ENCODE measurements at places on chromosomes 4 and X. TPM values are rescaled to one million over a fixed set of nuclear protein-coding genes. Genes with fewer than 3 reads are reported as not detected.

CTPS2 gene
- total RNA-seq = 7.9 TPM

SERPINA7 gene
- total RNA-seq = not detected

GRCh38 chr4:125387770-125388169, 73.0 kb downstream of the FAT4 start:
- H3K4me1 ChIP-seq = peaks cover 25% of the 10 kb centered on the region
- no peaks in the 10 kb centered on the region for H3K27me3 ChIP-seq
- DNase-seq = no peak
- no peaks in the 10 kb centered on the region for H3K36me3 ChIP-seq
- H3K4me3 ChIP-seq = no peak overlapping the region
- H3K27ac ChIP-seq = peak overlapping the region; percentile 75

- H3K27ac ChIP-seq = no peak overlapping the region
- H3K4me1 ChIP-seq = no peaks in the 10 kb centered on the region
- DNase-seq = no peak
- no peak overlapping the region for H3K4me3 ChIP-seq
Observed at GRCh38 chr4:108116423-108117168, 52.1 kb downstream of the LEF1 start.

GRCh38 chr4:136369073-136369472, 1163.2 kb downstream of the PCDH18 start:
- H3K27ac ChIP-seq = no peak overlapping the region
- no peak overlapping the region for H3K4me3 ChIP-seq
- DNase-seq = no peak

SEPSECS gene
- 3.4 TPM for total RNA-seq

GABRE gene
- 286 TPM for total RNA-seq

GRCh38 chrX:20432746-20433387, 166.2 kb upstream of the RPS6KA3 start:
- H3K4me3 ChIP-seq = no peak overlapping the region
- no peaks in the 10 kb centered on the region for H3K27me3 ChIP-seq
- no peaks in the 10 kb centered on the region for H3K4me1 ChIP-seq
- no peak for DNase-seq

GRCh38 chrX:134338527-134338926, 101.5 kb downstream of the CCDC160 start:
- H3K4me3 ChIP-seq = no peak overlapping the region
- no peaks in the 10 kb centered on the region for H3K4me1 ChIP-seq
- H3K27ac ChIP-seq = no peak overlapping the region
- H3K27me3 ChIP-seq = no peaks in the 10 kb centered on the region
- DNase-seq = no peak
- no peaks in the 10 kb centered on the region for H3K36me3 ChIP-seq

CNGA2 gene
- not detected for total RNA-seq

- no peak for DNase-seq
- H3K36me3 ChIP-seq = no peaks in the 10 kb centered on the region
- H3K27ac ChIP-seq = no peak overlapping the region
- H3K4me3 ChIP-seq = no peak overlapping the region
Observed at GRCh38 chr4:7865533-7865932, 74.1 kb downstream of the AFAP1 start.

RTL5 gene
- total RNA-seq = 11.6 TPM

GRCh38 chr4:93243262-93243661, 585.3 kb upstream of the ATOH1 start:
- no peak overlapping the region for H3K4me3 ChIP-seq
- H3K27ac ChIP-seq = no peak overlapping the region
- no peak for DNase-seq
- no peaks in the 10 kb centered on the region for H3K27me3 ChIP-seq

THAP6 gene
- 37.0 TPM for total RNA-seq

GRCh38 chr4:5389756-5390310, 318.5 kb downstream of the EVC2 start:
- no peaks in the 10 kb centered on the region for H3K27me3 ChIP-seq
- no peak overlapping the region for H3K4me3 ChIP-seq
- H3K36me3 ChIP-seq = no peaks in the 10 kb centered on the region

DNA sequence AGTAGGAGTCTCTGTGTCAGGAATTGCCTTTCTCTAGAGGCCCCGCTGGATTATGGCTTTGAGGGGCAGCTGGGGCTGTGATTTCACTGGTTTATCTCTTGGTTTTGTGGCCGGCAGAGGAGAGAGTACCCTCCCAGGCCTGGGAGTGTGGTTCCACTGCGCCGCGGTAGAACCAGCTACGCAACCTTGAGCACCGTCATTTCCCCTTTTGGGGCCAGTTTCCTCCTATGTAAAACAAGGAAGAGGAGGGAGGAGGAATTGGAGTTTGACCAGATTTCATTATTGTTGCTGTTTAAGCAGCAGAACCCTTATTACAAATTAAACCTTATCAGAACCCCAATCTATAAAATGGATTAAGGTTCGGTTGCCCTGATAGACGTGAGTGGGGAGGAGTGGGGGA, 4.4 kb downstream of the SOX3 start:
- no peak overlapping the region for H3K4me3 ChIP-seq
- H3K4me1 ChIP-seq = peaks cover 4% of the 10 kb centered on the region
- no peak overlapping the region for H3K27ac ChIP-seq
- no peaks in the 10 kb centered on the region for H3K36me3 ChIP-seq

DNA sequence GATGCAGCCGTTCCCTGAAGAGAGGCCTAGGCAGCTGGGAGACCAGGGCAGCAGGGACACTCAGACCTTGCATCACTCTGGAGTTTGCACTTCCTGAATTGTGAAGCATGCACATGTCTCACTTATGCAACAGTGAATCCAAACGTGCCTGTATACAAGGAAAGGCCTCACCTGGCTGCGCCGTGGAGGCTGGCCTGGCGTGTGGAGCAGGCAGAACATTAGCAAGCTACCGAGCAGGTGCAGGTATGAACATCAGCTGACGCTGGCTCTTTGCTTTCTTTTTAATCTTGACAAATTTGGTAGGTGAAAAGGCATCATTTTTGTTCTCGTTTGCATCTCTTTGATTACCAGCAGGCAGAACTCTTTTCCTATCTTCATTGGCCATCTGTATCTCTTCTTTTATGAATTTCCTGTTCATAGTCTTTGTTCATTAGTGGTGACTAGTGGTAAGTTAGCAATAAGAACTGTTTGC, 37.1 kb upstream of the IRAK1 start:
- H3K27ac ChIP-seq = no peak overlapping the region
- H3K4me1 ChIP-seq = peaks cover 44% of the 10 kb centered on the region
- no peaks in the 10 kb centered on the region for H3K36me3 ChIP-seq
- H3K4me3 ChIP-seq = no peak overlapping the region
- DNase-seq = no peak

TMEM31 gene
- not detected for total RNA-seq

DNA sequence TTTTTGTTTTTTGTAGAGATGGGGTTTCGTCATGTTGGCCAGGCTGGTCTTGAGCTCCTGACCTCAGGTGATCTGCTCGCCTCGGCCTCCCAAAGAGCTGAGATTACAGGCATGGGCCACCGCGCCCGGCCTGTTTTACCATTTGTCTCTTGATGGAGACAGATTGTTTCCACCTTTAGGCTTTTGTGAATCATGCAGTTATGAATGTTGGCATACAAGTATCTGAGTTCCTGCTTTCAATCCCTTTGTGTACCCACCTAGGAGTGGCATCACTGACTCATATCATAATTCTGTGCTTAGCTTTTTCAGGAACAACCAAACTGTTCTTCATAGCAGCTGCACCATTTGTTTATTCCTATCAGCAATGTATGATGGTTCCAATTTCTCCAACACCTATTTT, 20.2 kb upstream of the MGST2 start:
- H3K27me3 ChIP-seq = no peaks in the 10 kb centered on the region
- DNase-seq = no peak
- no peaks in the 10 kb centered on the region for H3K4me1 ChIP-seq

GRCh38 chr4:121654738-121655137, 42.0 kb downstream of the ANXA5 start:
- H3K27ac ChIP-seq = no peak overlapping the region
- no peak overlapping the region for H3K4me3 ChIP-seq
- peaks cover 11% of the 10 kb centered on the region for H3K4me1 ChIP-seq
- DNase-seq = no peak
- H3K27me3 ChIP-seq = no peaks in the 10 kb centered on the region
- H3K36me3 ChIP-seq = no peaks in the 10 kb centered on the region

DNA sequence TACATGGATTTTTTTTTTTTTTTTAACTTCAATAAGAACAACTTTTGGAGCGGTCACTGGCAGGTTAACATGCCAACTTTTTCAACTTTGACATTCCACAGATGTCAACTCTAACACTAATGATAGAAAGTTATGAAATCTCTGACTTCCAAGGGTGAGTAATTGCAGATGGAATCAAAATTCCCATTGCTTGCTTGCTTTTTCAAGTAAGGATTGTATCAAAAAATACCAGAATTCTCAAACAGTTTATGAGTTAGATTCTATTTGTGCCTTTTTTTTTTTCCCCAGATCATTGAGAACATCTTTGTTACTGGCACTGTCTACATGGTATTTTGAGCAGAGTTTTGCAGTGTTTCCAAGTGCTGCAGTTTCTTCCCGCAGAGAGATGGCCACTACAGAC, 50.3 kb upstream of the OTUD4 start:
- H3K36me3 ChIP-seq = no peaks in the 10 kb centered on the region
- H3K27ac ChIP-seq = no peak overlapping the region
- no peaks in the 10 kb centered on the region for H3K27me3 ChIP-seq
- no peak for DNase-seq

GRCh38 chr4:27381815-27382214, 521.2 kb downstream of the STIM2 start:
- H3K4me3 ChIP-seq = no peak overlapping the region
- H3K4me1 ChIP-seq = no peaks in the 10 kb centered on the region
- no peaks in the 10 kb centered on the region for H3K27me3 ChIP-seq
- no peaks in the 10 kb centered on the region for H3K36me3 ChIP-seq
- no peak for DNase-seq

GRCh38 chr4:108359130-108359985, 190.6 kb upstream of the LEF1 start:
- no peak for DNase-seq
- H3K4me1 ChIP-seq = no peaks in the 10 kb centered on the region
- no peak overlapping the region for H3K27ac ChIP-seq
- H3K27me3 ChIP-seq = no peaks in the 10 kb centered on the region
- no peak overlapping the region for H3K4me3 ChIP-seq
- H3K36me3 ChIP-seq = no peaks in the 10 kb centered on the region

ASB9 gene
- 2.5 TPM for total RNA-seq

DNA sequence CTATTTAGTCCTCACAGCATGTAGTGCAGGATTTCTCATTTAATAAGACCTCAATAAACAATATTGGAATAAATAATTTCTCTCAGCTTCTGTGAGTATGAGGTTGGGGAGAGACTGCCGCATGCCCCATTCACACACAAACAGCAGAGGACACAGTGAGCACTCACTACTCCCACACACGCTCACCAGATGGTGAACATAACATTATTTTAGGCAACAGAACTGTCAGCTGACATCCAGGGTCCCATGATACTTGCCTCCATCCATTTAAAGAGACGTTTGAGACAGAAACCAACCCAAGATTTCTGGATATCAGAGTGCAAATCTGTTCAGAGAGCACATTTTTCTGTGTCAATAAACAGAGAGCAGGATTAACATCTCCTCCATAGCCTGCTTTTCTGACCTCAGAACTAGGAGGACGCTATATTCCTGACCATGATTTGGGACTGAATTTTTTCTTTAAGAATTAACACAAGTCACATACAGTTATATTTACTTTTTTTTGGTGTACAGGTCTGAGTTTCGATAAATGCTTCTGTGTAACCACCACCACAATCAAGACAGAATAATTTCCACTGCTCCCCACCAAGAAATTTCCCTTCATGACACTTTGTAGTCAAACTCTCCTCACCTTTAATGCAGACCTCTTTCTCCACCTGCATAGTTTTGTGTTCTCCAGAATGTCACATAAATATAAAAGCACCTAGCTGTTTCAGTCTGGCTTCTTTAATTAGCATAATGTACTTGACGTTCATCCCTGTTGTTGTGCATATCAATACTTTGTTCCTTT, 16.7 kb downstream of the GPRIN3 start:
- H3K4me3 ChIP-seq = no peak overlapping the region
- H3K27me3 ChIP-seq = no peaks in the 10 kb centered on the region
- H3K27ac ChIP-seq = no peak overlapping the region
- H3K4me1 ChIP-seq = no peaks in the 10 kb centered on the region
- no peaks in the 10 kb centered on the region for H3K36me3 ChIP-seq
- DNase-seq = no peak

DNA sequence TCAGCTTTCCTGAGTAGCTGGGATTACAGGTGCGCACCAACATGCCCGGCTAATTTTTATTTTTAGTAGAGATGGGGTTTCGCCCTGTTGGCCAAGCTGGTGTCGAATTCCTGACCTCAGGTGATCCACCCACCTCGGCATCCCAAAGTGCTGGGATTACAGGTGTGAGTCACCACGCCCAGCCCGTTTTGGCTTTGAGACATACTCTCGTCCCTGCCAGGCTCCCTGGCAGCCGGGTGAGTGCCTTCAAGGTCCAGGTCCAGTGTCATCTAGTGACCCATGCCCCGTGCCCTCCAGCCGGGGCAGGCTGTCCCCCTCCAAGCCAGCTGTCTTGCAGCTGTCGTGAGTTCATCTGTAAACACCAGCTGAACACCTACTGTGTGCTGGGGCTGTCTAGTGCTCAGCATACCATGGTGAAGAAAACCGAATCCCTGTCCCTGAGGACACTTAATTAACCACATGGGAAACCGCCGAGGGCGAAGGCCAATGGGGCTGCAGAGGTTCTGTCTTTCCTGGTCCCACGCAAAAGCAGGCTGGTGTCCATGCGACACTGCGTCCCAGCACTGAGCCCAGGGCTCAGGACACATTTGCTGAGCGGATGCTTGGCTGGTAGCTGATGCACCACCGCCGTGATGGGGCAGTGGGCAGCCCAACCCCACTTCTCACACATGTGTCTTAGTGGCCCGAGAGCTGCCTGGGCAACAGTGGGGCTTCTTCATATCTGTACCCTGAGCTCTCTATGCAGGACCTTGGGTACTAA, 21.9 kb downstream of the NSG1 start:
- no peaks in the 10 kb centered on the region for H3K27me3 ChIP-seq
- no peak overlapping the region for H3K4me3 ChIP-seq
- H3K4me1 ChIP-seq = no peaks in the 10 kb centered on the region
- no peak overlapping the region for H3K27ac ChIP-seq
- H3K36me3 ChIP-seq = no peaks in the 10 kb centered on the region

- peaks cover 13% of the 10 kb centered on the region for H3K36me3 ChIP-seq
- DNase-seq = no peak
- no peak overlapping the region for H3K27ac ChIP-seq
- H3K4me1 ChIP-seq = no peaks in the 10 kb centered on the region
- H3K27me3 ChIP-seq = no peaks in the 10 kb centered on the region
Observed at GRCh38 chr4:112361181-112361791, 64.1 kb downstream of the ALPK1 start.

DNA sequence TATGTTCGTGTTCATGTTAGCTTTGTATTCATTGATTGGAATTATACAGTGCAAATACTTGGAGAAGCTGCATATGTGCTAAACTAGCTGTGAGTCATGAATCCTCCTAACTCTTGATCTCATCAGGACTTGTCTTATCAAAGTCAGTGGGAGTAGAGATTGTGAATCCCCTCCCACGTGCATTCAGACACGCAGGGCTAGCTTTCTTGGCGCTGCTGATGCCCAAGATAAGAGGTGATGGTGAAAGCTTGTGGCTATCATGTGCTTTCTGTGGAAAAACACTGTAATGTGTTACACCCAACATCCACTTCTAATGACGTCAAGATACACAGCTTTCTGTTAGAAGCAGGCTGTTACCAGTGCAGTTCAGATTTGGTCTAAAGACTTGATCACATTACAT, 348.7 kb upstream of the HAND2 start:
- H3K4me1 ChIP-seq = no peaks in the 10 kb centered on the region
- no peak overlapping the region for H3K4me3 ChIP-seq
- no peak for DNase-seq
- no peaks in the 10 kb centered on the region for H3K36me3 ChIP-seq
- no peak overlapping the region for H3K27ac ChIP-seq

All from thoracic aorta (tissue), 2 donors.